ENCODE measurements at places on chromosomes 11 and 22.

DNA sequence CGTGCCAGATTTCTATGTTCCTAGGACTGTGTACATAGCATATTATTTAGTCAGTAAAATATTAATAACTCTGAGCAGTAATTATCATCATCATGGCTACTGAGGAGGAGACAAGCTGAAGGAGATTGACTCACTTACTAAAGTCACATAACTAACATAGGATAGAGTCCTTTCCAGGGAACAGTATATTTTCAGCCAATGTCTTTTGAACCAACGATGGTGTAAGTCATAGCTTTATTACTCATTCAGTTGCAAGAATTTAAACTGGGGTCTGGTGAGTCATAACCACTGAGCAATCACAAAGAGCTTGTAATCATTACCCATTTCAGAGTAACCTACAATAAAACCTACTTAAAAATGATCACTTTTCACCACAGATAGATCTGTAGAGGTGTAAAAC lies 1564.8 kb upstream of the TENM4 start:
- DNase-seq = no peak

DNA sequence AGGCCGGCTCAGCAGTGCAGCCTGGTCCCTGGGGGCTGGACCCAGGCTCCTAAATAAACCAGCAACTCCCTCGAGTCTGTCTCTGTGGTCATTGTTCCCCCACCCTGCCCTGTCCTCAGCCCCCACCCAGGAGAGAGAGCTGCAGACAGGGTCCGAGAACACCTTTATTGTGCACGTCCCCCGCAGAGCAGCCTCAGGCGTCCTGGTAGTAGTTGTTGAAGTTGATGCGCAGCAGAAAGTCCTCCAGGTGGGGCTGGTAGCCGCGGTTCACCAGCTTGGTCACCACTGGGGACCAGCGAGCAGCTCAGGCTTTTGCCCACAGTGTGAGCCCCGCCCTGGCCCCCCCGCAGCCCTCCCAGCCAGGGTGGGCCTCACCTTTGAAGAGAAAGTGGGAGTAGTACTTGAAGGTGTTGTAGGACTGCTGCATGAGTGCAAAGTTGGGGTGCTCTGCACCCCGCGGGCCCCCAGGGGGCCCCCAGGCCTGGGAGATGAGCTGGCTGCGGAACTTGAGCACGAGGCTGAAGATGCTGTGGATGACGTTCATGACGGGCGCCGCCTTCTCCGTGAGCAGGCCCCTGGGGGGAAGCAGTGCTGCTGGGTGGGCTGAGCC lies 16.8 kb downstream of the SELENOO start:
- no peak for DNase-seq

DNA sequence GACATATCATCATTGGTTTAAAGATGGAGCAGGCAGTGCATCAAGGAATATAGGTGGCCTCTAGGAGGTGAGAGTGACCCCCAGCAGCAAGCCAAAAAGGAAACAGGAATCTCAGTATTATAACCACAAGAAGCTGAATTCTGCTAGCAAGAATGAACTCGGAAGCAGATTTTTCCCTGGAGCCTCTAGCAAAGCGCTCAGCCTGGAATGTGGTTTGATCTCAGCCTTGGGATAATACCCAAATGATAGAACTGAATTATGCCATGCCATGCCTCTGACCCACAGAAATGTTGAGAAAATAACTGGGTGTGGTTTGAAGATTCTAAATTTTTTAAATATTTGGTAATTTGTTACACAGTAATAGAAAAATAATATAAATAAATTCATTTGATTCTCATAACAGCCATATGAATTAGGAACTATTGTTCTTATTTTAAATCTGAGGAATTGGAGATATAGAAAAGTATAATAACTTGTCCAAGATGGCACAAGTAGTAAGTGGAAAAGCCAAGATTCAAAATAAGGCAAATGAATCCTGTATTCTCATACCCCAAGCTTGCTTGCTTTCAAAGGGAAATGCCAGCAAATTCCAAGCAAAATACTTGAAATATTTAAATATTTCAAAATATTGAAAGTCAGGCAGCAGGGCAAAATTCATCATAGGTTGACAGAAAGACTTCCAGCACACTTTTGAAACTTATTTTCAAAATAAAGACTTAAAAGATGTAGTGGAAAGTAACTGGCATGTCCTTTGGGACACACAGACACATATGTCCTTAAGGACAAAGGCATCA lies 567.4 kb downstream of the KCNA4 start:
- no peak for DNase-seq

DNA sequence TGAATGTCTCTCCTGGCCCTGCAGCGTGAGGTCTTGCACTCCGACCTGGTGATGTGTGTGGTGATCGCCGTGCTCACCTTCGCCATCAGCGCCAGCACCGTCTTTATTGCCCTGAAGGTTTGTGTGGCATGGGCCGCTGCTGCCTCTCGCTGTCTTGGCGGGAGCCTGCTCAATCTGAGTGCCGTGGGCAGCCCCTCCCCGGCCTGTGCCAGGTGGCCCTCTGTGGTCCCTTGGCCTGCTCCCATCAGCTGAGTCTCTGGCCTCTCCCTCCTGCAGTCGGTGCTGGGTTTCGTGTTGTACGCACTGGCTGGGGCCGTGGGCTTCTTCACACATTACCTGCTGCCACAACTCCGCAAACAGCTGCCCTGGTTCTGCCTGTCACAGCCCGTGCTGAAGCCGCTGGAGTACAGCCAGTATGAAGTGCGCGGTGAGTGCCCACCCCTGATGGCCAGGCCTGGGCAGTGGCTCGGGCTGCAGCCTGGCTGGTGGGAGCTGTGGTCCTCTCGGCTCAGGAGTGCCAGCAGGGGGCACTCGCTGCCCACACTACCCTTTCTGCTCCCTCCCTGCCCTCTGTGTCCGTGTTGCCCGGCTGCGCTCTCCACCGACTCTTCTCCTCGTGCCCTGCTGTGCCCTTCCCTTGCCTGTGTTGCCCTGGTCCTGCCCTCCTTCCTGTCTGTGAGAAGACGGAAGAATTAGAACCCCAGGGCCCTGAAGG lies 10.2 kb downstream of the PCNX3 start:
- DNase-seq = peak; percentile 53

GRCh38 chr22:50729391-50730012 lies 8.5 kb upstream of the ACR start:
- no peak for DNase-seq

DNA sequence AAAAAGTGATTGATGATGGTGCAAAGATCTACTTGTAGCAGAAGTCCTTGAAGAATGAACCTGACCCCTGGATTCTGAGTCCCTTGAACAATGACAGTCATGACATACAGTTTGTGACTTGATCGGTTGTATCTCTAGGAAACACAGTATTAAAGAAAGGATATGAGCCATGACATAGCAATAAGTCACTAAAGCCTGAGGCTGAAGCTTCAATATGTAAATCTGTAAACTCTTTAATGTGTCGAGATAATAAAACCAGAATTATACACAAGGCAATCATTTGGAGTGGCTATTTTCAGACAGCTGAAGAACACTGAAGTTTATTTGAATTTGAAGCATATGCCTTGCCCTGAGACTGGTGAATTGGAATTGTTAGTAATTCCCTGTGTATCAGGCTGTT lies 911.5 kb upstream of the RAG2 start:
- no peak for DNase-seq

GRCh38 chr22:22948651-22949571 lies 61.3 kb downstream of the IGLL5 start:
- no peak for DNase-seq

- DNase-seq = no peak
Observed at GRCh38 chr22:44335903-44336803, 23.4 kb upstream of the SHISAL1 start.
